Right atrium auricular region (tissue), 2 donors: ENCODE measurements at places on chromosomes 7 and 10. TPM values are rescaled to one million over a fixed set of nuclear protein-coding genes. Genes with fewer than 3 reads are reported as not detected.

- no peak overlapping the region for H3K4me3 ChIP-seq
- DNase-seq, result no peak
- no peaks in the 10 kb centered on the region for H3K27me3 ChIP-seq
- no peaks in the 10 kb centered on the region for H3K4me1 ChIP-seq
Measured at GRCh38 chr10:8438603-8439002, 384.1 kb downstream of the GATA3 start.

The GRM3 gene
- total RNA-seq, result not detected

DNA sequence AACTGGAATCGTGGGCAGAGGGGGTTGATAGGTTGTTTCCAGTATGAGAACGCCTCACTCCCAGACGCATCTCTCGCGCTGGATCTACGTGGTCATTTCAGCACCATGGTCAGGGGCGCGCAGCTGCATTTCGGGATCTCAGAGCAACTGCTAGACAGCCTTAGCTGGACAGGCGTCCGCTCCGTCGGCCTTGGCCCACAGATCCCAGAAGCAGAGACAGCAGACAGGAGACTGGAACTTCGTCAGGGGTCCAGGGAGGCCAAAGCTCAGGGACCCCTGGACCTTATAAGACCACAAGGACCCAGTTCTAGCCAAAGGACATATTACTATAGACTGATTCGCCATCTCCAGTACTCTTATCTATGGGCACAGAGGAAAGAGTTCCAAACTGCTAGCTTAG, 5.3 kb downstream of the NEUROG3 start:
- peaks cover 45% of the 10 kb centered on the region for H3K27me3 ChIP-seq
- H3K4me3 ChIP-seq, result no peak overlapping the region
- no peaks in the 10 kb centered on the region for H3K4me1 ChIP-seq
- DNase-seq, result no peak
- no peak overlapping the region for H3K27ac ChIP-seq

DNA sequence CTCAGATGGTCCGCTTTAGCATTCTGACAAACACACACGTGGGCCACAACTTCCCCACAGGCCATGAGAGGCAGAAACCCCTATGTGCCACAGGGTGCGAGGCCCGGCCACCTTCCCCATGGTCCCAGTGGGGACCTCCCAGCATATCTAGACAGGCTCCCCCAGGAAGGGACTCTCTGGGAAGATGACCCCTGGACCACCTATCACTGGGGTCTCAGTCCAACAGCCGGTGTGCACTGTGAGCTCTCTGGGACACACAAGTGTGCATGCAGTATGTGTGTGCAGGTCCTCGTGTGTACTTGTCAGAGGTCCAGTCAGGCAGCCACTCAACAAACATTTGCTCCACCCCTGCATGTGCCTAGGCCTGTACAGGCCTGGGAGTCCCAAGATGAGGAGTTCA, 18.7 kb downstream of the GRID1 start:
- no peaks in the 10 kb centered on the region for H3K36me3 ChIP-seq
- DNase-seq, result no peak
- H3K4me1 ChIP-seq, result no peaks in the 10 kb centered on the region
- no peaks in the 10 kb centered on the region for H3K27me3 ChIP-seq
- no peak overlapping the region for H3K4me3 ChIP-seq
- H3K27ac ChIP-seq, result no peak overlapping the region
